ENCODE measurements at places on chromosomes 4 and X.

- DNase-seq = no peak
Measured at GRCh38 chr4:62513306-62513705, 1313.2 kb downstream of the ADGRL3 start.

DNA sequence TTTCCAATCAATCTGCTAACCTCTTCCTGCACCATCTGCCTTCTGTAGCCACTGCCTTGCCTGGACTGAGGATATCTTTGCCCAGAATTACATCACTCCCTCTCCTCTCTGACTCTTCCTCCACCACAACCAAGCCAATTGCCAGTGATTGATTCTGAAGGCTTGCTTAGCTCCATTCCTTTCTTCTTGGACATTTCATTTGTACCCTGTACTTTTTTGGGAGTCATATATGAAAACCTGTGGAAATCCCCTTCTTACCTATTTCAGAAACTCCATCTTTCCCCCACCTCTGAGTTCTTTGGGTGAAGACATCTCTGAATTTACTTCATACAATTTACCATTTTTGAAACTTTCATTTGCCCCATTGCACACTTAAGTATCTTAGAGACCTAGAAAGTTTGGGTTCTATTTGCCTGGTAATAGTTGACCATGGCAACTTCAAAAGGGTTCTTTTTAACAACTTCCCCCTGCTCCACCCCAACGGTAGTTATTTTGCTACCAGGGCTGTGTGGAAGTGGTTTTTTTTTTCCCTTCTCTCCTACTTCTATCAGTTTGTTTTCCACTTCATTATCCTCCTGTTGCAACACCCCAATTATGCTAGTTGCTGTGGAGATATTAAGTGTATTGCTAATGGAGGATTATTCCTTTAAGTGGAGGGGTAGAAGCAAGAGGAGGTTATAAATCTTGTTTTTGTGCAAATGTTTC is 14.3 kb downstream of the SGMS2 start:
- DNase-seq = no peak

DNA sequence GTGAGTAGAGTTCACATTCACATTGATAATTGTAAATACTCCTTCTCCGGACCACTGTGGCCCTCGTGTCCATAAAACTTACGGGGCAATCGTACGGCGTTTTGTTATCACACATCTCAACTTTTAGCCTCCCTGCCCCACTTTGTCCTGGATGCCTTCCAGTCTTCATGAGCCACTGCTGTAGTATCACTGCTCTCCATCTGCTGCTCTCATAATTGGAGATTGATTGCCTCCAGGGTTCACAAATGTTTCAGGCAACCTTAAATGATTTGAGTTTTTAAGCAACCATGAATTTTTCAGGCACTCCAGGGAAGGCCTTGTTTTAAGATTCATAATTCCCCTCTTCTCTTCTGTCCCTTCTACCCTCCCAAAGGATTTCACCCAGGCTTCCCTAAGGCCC is 28.4 kb downstream of the ALPK1 start:
- no peak for DNase-seq

DNA sequence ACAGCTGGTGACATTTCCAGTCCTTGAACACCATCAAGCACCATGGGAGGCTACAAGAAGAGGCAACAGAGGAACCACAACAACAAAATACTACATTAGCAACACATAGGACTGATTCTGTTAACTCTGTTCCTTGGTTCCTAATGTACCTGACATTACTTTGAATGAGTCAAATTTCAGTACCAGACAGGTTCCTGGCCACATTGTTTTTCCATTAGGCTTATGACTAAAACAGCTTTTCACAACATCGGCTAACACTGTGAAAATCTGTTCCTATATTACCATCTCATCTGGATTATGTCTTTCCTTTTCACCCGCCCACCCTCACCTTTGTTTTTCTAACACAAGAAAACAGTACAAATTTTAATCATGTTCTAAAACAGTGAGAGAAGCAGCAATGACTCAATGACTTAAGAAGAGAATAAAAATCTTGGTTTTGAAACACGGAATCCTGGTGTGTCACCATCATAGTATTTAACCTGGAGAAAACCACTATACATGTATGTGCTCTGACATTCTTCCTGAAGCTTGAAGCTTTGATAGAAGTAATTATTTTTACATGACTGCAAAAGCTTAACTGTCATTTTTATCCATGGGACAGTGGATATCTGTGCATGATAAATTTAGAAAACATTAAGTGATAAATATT is 143.9 kb downstream of the SCFD2 start:
- no peak for DNase-seq

- DNase-seq = no peak
Measured at GRCh38 chr4:123825596-123826291, 429.1 kb downstream of the SPRY1 start.

GRCh38 chrX:47047989-47048388 is 30.3 kb upstream of the RGN start:
- no peak for DNase-seq

GRCh38 chr4:152220201-152220666 is 315.7 kb downstream of the FBXW7 start:
- no peak for DNase-seq

DNA sequence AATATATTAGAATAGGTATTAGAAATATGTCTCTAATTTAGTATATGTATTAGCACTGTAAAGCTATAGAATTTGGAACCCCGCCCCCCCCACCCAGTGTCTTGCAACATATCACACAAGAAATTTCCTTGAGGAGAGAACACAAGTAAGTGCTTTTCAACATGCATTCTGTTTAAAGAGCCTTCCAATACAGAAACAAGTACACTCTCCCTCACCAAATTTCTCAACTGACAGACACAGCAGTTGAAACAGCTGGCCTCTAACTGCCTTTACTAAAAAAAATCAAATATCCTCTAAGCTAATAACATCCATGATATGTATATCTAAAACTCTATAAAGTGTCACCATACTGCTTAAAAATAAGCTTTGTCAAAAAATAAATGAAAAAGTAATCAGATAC is 12.4 kb downstream of the CAMK2D start:
- DNase-seq = no peak

DNA sequence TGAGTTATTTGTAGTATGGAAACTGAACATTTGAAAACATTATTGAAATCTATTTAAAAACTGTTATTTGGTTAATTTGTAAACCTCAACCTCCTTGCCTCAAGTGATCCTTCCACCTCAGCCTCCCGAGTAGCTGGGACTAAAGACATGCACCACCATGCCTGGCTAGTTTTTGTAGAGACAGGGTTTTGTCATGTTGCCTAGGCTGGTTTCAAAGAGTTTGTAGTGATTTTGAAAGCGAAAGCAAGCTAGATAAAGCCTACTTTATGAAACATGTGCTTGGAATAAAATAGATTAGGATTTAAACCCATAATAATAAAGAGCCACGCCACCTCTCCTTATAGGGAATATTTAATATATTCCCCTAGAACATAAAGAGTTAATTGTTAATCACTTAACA is 23.5 kb downstream of the ARSJ start:
- DNase-seq = no peak

- no peak for DNase-seq
Measured at GRCh38 chrX:114999906-115000305, 17.5 kb downstream of the IL13RA2 start.
